ENCODE measurements at places on chromosomes 5 and 9. TPM values are rescaled to one million over a fixed set of nuclear protein-coding genes. Genes with fewer than 3 reads are reported as not detected.

DNA sequence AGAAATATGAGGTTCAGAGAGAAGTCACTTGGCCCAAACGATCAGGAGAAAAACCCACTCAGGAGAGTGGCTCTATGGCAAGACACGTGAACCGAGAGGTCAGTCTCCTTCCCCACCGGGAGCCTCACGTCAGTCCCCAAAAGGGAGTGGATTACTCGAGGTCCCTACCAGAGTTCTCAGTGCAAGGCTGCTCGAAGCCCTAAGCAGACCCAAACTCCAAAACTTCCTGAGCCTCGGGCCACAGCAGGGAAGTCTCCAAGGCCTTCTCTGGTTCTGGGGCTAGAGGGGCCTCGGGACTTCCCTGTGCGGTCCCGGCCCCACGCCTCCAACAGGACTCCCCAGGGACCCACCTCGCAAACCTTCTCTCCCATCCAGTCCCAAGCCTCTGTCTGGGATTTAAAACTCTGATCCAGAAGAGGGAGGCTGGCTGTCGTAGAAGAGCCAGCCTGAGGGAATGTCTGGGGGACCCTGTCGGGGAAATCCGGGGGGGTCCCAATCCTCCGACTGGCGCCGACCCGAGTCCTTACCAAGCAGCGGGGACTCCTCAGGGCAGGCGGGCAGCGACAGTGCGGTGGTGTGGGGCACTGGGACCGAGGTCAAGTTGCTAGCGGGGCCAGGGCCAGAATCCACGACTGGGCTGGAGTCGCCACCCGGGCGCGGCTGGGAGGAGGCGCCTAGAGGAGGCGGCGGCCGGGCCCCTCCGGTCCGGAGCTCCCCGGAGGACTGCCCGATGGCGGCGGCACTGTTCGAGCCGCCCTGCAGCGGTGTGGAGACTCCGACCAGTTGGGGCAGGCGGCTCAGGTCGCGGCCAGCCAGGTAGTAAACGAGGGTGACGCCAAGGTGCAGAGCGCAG is 679 bp downstream of the B4GALT1 start:
- peak; percentile 21 for DNase-seq

- DNase-seq: no peak
Observed at GRCh38 chr5:87300744-87301143, 33.1 kb downstream of the RASA1 start.

DNA sequence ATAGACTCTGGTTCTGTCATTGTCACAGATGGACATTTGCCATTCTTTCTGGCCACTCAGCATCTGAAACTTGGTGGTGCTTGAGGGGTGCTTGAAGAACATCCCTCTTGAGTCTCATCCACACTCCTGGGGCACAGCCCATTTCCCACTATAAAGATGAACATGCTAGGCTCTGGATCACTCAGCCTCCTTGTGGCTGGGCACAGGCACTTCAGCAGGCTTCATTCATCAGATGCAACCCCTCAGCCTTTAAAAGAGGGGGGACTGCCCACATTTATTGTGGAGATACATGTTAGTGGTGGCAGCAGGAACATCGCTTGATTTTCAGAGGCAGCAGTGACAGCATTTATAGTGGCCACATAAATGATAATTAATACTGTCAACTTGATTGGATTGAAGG is 124.7 kb upstream of the NIPBL start:
- peak; percentile 31 for DNase-seq

DNA sequence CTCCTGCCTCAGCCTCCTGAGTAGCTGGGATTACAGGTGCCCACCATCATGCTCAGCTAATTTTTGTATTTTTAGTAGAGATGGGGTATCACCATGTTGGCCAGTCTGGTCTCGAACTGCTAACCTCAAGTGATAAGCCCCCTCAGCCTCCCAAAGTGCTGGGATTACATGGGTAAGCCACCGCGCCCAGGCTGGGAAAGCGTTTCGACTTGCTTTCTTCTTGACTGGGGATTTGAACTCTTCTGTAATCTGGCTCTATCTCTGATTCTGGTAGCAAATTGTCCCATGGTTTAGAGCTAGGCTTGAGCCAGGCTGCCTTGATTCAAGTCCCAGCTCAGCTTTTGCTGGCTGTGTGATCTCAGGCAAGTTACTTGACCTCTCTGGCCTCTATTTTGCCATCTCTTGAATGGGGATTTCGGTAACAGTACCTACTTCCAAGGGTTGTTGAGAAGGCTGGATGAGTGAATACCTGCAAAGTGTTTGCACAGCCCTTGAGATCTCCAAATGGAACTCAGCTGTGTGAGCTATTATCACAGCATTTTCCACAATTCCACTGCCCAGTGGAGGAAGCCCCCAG is 20.5 kb upstream of the MVB12B start:
- DNase-seq: no peak

The ORM2 gene
- not detected for total RNA-seq

Measured in neural progenitor cell (in vitro differentiated cells).